ENCODE measurements at places on chromosomes 7 and 10.

DNA sequence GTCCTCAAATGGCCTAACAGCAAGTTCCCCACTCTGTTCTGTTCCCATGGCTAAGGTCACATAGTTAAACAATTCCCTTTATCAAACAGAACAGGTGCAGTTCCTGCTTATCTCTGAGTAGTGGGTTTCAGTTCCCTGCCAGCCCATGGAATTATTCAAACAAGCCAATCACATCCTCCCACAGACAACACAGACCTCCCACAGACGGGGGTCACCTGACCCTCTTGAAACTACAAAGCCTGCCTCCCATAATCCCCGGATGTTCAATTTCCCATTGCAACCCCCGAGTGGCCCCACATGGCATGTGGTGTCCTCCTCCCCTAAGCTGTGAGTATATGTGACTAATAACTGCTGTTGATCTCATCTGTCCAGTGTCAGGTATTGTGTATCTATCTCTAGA is 64.1 kb downstream of the TMEM168 start:
- DNase-seq, result no peak

DNA sequence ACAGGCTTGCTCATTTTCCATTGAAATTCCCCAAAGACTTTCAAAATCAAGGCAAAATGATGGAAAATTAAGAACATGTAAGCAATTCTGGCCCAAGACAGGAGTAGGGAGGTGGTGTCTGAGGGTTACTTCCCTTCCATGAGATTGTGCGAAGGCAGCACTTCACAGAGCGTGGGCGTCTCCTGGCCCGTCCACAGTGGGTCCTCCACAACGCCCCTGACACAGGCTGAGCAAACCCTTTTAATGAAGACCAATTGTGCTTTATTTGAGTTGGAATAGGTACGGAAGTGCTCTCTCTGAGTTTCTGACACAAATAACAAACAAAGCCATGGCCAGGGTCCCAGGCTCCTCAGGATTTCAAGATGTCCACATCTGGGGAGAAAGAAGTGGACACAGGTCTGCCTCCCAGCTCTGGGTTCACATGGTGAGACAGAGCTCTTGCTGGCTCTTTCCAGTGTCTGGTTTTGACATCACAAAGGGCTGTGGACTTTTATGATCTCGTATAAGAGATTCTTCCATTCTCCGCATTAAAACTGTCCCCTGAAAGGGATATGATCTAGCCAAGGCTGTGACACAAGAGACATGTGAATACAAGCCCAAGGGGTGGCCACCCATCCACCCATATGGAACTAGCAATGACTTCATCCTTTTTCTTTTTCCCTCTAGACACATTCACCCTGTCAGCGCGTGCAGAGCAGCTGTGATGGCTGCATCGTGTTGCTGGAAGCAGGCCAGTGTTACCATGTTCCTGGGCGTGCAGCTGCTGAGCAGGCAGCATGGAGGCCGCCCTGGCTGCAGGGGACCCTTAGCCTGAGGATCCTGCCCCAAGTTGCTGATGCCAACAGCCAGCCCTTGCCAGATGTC is 145.6 kb downstream of the ADAM12 start:
- DNase-seq, result no peak

- no peak for DNase-seq
Observed at GRCh38 chr10:132893090-132893489, 49.3 kb downstream of the CFAP46 start.

GRCh38 chr7:12327922-12328321 is 75.7 kb downstream of the VWDE start:
- DNase-seq, result no peak

GRCh38 chr7:87653178-87653577 is 25.0 kb downstream of the RUNDC3B start:
- DNase-seq, result no peak
